Stimulated activated CD8-positive, alpha-beta memory T cell treated with anti-CD3 and anti-CD28 coated beads, Interleukin-7, amount 100 ng/mL, for 1 hour (primary cell): ENCODE measurements at places on chromosomes 11 and 22.

DNA sequence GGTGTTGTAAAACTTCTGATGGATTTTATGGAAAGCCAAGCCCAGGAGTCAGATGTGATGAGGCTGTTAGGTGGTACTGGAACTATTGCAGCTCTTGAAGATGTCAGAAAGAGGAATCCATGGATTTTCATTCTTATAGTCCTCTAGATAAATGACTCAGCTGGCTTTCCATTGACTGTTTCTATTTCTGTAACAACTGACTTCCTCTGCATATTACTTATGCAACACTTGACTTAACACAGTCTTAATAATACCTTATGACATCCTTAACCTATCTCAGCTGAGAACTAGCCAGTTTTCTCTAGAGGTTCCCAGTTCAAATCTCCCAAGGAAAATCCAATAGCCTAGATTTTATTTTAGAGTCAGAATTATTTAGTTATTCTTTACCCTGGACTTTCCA lies 263.8 kb downstream of the LUZP2 start:
- DNase-seq = no peak

GRCh38 chr22:43303166-43303565 lies 40.0 kb downstream of the SCUBE1 start:
- no peak for DNase-seq

- no peak for DNase-seq
Observed at GRCh38 chr11:103183981-103184611, 74.9 kb downstream of the DYNC2H1 start.

GRCh38 chr11:111361052-111361801 lies 17.8 kb downstream of the POU2AF1 start:
- DNase-seq = no peak

DNA sequence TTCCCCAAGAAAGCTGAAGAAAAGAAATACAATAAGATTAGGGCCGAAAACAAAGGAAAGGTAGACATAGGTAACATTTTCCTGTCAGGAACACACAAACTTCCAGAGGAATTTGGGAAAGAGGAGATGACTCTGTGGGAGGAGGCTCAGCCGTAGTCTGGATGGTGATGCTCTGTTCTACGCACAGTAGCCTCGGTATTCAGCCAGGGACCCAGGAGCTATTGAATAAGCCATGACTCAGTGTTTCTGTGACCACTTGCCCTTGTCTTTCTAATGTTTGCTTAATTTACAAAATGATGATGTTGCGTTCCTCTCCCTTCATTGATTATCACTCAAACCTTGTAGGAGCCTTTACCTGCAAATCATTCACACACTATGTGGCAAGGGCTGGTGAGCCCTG lies 745.0 kb downstream of the NTM start:
- DNase-seq = no peak

DNA sequence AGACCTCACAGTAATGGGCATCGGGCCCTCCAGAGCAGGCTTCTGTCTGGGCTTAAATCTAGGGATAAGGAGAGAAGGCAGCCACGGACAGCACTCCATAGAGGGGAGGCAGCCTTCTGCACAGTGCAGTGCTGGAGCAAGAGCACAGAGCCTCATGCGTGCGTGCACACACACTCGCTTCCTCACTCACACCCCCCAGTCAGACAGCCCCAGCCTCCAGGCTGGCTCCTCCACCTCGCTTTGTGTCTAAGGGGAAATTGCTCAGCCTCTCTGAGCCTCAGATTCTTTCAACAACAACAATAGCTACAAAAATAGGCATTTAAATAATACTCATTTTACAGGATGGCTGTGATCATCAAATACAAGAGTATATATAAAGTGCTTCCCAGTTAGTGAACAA lies 26.7 kb upstream of the ETS1 start:
- no peak for DNase-seq

GRCh38 chr11:7506243-7506642 lies 7.6 kb upstream of the PPFIBP2 start:
- DNase-seq = no peak

DNA sequence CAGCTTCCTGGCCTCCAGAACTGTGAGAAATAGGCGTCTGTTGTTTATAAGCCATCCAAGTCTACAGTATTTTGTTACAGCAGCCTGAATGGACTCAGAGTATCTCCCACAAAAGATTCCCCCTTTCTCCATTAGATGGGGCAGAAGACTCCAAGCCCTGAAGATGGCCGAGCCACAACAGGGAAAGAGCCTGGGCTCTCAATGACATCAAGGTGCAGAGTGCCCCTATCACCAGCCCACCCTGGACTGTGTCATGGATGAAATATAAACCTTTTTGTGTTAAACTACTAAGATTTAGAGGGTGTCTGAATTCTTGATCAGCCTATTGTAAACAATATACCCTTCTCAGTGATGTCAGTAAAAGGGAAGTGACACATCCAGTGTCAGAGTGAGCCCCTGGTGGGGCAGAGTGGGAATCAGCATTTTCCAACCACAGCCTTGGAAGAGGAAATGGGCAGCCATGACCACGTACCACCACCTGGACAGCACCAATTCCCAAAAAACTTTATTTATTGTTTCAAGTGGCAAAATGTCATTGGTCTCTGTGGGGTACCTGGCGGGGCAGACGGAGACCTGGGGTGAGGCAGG lies 25.5 kb downstream of the TNKS1BP1 start:
- DNase-seq = no peak

- no peak for DNase-seq
Observed at GRCh38 chr22:26471522-26471921, 12.1 kb downstream of the HPS4 start.

- no peak for DNase-seq
Observed at GRCh38 chr11:42315267-42315666, 855.8 kb upstream of the LRRC4C start.

- DNase-seq = no peak
Observed at GRCh38 chr11:117411736-117412135, 84.1 kb downstream of the CEP164 start.

DNA sequence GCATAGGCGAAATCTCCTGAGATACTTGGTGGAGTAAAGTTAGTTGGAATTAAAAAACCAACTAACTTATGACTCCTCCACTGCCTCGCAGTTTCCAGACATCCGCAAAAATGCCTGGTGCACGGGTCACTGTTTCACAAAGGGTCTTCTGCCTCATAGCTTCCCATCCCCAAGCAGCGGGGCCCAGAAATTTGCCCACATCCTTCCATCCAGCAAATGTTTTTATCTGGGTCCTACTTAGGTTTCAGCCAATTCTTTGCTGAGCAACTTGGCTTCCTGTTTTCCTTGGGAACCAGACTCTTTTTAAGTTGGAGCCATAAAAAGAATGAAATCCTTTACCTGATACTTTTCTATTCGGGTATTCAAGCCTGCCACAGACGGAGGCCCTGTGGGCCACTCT lies 36.2 kb downstream of the FZD4 start:
- no peak for DNase-seq

DNA sequence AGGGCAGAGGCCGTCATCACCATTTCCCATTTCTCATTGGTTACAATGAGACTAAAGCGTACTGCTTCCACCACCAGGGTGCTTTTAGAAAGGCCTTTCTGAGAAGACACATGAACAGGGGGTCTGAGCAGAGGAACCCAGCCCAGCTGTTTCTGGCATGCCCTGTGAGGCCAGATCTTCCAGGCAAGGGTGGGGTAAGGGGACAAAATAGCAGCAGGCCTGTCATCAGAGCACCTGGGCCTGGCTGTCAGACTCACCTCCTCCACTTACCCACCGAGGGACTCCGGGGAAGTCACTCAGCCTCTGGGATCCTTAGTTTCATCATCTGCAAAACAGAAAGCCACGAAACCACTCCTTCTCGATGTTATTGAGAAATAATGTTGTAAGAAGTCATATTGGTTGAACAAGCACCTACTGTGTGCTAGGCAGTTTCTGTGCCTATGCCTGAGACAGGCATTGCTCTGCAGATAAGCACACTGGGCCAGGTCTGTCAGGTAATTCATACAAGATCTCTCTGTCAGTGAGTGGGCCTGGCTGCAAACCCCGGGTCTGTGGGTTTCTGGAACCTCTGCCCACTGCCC lies 8.8 kb upstream of the WNT11 start:
- no peak for DNase-seq

- no peak for DNase-seq
Observed at GRCh38 chr22:48919851-48920589, 907.7 kb downstream of the BRD1 start.

DNA sequence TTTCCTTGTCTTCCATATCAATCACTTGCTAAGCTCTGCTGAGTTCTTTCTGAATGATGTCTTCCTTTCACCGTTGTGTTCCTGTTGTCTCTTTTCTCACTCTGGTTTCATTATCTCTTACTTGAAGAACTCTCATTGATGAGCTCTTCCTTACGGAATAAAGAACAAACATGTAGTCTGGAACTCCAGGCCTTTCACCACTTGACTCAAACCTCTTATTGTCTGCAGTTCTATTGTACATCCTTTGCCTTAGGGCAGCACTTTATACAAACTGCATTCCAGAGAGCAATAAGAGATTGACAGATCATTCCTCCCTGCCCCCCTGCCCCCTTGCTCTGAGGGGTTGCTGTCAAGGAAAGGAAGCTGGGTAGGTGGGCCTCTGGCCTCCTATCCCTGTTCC lies 517.4 kb downstream of the TMEM135 start:
- DNase-seq = no peak

- DNase-seq = no peak
Observed at GRCh38 chr11:19866037-19866436, 153.4 kb downstream of the NAV2 start.

GRCh38 chr22:20008221-20008995 lies 8.2 kb downstream of the ARVCF start:
- no peak for DNase-seq

- no peak for DNase-seq
Observed at GRCh38 chr22:24986816-24987215, 34.3 kb downstream of the KIAA1671 start.

- no peak for DNase-seq
Observed at GRCh38 chr11:99803501-99803900, 782.8 kb downstream of the CNTN5 start.

DNA sequence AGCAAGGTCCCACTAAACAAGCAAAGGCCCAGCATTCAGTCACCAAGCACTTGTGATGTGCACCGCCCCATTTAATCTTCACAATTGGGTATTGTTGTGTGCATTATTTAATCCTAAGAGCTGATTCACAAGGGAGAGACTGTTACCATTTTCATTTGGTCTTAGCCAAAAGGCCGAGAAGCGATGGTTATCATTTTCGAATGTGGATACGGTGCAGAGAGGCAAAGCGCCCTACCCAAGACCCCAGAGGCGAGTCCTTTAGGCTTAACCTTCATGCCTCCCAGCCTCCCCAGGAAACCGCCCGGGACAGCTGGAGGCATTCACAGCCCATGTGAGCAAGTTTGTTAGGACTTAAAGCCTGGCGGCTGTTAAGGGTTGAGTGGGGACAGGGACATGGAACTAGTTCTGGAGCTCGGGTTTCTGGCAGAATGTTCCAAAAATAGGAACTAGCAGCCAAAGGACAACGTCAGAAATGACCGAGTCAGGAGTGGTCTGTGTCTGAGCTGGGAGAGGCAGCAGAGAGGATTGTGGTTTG lies 13.0 kb upstream of the UPK3A start:
- DNase-seq = no peak

GRCh38 chr11:41323446-41323845 lies 136.0 kb downstream of the LRRC4C start:
- no peak for DNase-seq

- no peak for DNase-seq
Observed at GRCh38 chr22:30413745-30414524, 11.6 kb upstream of the MTFP1 start.

DNA sequence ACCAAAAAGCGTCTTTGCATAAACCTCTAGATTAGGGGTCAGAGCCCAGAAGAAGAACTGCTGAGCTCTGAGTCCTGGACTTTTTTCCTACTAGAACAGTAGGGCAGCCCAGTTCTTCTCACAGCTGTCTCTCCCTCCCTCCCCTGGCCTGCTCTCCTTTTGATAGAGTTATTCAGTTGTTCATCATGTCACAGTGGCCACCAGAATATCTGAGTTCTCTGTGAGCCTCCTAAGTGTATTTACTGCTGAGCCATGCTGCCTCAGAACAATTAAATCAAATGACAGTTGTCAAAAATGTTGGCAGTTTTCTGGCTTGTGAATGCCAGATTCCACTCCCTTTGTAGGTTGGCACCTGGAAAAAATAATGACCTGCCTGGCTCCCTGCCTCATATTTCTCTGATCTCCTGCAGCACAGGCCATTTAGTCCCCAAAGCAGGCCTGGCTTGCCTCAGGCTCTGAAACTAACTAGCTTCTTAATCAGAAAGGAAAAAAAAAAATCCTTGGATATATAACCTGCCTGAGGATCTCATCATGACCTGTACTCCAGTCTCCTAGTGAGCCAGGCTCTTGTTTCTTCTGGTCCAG lies 377.4 kb upstream of the LARGE1 start:
- no peak for DNase-seq

- DNase-seq = no peak
Observed at GRCh38 chr22:49492741-49493251, 334.9 kb downstream of the BRD1 start.

DNA sequence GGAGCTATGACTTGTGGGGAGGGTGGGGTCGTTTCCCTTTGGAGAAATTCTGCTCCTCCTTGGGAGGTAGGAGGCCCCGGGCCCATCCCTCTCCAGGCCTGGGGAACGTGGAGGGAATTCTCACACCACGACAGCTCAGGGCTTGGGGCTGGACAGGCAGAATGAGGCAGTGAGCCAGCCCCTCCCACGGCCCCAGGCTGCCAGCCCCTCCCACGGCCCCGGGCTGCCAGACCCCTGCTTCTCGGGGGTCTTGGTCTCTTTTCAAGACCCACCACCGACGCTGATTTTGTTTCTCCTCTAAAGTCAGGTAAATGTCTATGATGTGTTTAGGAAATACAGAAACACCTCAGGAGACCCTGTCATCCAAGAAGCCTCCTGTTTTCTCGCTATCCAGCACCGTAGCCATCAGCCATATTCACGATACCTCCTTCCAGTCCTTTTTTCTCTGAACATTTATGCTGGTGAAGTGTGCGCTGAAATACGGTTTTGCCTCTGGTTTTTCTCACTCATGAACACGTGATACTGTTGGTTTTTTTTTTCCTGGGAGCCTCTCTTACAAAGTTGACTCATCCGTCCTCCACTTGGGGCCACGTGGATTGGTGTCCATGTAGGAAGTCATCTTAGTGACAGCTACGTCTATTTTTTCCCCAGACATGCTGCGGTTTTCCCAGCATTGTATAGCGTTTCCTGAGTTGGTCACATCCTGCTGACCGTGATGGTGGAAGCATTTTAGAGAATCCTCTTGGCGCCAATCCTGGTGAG lies 1219.6 kb downstream of the BRD1 start:
- no peak for DNase-seq

DNA sequence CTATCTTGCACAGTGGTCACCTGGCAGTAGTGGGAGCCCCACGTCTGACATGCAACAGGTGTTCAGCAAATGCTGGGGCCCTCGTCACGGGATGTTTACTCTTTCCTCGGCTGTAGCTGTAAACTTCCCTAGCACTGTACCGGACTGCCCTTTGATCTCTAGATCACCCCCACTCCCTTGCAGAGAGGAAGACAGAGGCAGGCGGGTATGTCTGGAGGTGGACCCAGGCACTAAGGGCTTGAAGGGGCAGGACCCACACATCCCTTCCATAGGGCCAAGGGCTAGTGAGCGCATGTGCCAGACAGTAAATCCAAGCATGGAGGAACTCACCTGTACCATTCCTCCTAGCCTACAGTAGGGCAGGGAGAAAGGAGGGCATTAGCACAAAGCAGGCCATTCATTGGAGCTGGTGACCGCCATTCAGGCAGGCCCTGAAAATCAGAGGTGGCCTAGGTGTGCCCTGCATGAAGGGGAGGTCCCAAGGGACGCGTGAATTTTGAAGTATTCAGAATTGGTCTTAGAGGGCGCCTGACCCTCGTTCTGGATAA lies 1.9 kb upstream of the SMTN start:
- DNase-seq = no peak
